Type B pancreatic cell (in vitro differentiated cells): ENCODE measurements at places on chromosomes 1 and 21.

GRCh38 chr1:91617285-91617765 lies 116.7 kb downstream of the CDC7 start:
- no peak for DNase-seq

DNA sequence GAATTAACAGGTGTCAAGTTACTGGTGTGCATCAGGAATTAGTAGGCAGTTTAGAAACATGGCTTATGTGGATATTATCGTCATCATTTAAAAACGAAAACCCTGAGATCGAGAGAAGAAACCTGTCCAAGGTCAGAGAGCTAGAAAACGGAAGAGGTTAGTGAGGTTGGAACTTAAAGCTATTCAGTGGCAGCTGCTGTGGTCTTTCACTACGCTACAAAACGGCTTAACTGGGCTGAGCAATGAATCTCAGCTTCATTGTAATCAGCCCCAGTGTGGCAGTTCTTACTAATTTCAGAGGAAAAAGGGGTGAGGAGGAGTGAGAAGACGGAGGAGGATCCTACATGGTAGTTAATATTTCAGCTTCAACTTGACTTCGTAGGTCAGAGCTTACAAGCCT lies 77.9 kb downstream of the DAB1 start:
- DNase-seq = no peak

GRCh38 chr1:94072840-94073522 lies 48.0 kb downstream of the ABCA4 start:
- no peak for DNase-seq

DNA sequence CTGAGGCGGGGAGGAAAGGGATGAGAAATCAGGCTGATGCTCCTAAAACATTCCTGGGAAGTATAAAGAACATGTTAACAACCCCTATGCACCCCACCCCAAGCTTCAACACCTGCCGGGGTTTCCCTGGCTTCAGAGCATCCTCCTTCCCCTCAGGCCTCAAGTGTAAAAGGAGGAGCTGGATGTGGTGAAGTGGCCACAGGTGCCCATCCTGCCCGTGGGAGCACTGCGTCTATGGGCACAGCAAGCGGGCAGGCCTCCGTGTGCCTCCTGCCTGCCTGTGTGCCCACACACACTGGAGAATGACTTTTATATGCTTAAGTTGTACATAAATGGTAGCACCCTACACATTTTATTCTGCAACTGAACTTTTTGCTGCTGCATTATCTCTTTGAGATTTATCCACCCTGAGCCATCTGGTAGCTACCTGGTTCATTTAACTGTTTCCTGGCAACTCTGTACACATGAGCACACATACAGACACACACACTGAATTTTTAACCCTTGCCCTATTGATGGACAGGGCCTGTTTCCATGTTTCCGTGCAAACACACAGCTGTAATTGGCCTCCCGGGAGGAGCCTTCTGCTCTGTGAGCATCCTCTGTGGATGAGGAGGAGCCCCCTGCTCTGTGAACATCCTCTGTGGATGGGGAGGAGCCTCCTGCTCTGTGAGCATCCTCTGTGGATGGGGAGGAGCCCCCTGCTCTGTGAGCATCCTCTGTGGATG lies 13.4 kb upstream of the FTCD start:
- no peak for DNase-seq

- no peak for DNase-seq
Observed at GRCh38 chr1:75732703-75733102, 8.2 kb downstream of the ACADM start.

DNA sequence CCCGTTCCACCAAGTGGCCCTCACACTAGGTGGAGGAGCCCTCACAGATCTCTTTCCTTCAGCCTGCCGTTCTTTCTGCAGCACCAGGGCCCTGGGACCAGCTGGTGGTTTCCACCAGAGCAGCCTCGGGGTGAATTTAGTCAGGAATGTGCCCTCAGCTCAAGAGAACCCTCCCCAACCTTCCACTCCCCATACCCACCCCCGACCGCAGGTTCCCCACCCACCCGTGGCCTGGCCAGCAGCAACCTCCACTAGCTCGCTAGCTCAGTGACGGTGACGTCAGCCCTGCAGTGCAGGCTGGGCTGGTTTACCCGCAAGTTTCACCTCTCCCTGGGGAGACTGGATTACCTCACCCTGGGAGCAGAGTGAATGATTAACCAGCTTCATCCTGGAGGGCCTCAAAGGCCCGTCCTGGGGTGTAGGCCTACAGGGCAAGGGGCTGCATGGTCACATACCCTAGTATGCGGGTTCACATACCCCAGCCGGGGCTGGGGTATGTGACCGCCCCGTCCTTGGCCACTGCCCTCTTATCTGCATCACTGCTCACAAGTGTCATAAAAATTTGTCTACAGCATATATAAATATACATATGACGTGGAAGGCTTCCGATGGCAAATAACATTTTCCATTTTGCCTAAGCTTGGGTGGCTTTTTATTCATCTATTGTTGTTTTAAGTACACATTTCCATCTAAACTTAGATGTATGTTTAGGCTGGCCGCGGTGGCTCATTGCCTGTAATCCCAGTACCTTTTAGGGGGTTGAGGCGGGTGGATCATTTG lies 24.5 kb downstream of the ELF3 start:
- DNase-seq = peak; percentile 82

DNA sequence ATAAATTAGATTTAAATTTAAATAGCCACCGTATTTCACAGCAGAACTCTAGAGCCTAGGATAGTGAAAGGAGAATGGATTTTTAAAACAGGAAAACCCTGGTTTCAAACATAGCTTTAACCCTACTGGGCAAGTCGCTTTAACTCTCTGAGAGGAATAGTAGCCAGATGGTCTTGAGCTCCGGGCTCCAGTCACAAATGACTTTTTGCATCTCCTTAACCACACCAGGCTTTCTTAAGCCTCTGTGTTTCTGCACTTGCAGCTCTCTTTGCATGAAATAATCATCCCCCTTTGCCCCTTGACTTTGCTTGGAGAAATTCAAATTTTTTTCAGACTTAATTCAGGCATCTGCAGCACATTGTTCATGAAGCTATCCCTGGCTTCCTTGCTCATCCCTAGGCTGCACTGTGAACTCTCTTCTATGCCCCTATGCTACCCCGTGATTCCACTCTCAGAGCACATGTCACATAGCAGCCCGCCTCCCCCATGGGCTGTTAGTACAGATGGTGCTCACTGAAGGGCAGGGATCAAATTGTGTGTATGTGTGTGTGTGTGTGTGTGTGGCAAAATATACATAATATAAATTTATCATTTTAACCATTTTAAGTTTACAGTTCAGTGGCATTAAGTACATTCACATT lies 68.8 kb upstream of the DAB1 start:
- no peak for DNase-seq

GRCh38 chr1:97243973-97244560 lies 522.5 kb downstream of the PTBP2 start:
- DNase-seq = no peak

GRCh38 chr1:213647864-213648650 lies 339.7 kb upstream of the PROX1 start:
- no peak for DNase-seq

- DNase-seq = no peak
Observed at GRCh38 chr1:46528297-46528955, 23.0 kb downstream of the KNCN start.

DNA sequence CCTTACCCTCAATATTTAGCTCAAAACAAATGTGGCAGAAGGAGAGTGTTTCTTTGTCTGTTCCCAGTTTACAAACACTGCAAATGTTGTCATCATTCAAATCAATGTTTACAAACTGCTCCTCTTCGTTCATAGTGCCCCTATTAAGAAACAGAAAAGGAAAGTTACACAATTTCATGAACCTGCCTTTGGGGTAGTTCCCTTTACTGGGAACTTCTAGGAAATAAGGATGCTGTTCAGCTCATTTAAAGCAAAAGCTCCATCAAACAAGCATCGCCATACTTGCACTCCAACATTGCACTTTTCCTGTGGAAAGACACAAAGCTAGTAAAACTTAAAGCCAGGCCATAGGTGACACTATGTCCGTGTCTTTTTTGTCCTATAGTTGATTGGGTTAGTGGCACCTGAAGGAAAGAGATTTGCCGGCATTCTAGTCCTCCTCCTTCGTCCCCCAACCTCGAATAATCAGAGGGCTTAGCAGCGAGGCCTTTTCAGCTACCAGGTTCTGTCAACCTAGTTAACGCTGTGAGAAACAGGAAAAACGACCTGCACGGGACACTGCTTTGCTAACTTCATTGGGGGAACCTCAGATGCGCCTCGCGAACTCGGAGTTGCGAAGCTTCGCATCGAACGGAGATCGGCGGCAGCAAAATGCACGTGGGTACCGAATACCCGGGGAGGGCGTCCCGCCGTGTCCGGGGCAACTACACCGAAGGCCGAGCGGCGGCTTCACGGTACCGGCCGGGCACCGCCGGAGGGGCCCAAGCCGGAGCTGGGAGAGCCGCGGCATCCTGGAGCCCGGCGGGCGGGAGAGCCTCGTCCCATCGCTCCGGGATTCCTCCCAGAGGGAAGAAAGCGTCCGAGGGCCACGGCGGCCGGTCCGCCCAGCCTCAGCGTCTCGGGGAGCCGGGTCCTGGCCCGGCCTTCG lies 706 bp downstream of the C21orf91 start:
- peak; percentile 74 for DNase-seq

GRCh38 chr1:43147625-43148327 lies 24.3 kb downstream of the EBNA1BP2 start:
- DNase-seq = peak; percentile 94

DNA sequence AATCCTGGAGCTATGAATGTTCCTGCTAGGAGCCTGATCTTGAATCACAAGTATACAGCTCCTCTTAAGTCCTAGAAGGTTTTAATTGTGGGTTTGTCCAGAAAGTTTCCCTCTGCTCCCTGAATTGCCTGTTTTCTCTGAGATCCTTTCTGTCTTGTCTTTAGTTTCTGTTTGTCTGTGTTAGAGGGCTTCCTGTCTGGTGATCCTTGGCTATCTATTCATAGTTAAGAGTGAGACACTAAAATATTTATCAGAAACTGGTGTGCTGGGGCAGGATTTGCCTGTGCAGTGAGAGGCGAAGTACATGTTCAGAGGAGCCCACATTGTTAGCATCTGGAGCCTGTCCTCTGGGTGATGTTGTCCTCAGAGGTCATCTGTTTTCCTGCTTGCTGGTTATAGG lies 45.4 kb downstream of the ETS2 start:
- DNase-seq = no peak

GRCh38 chr1:205248793-205249601 lies 21.3 kb downstream of the TMCC2 start:
- DNase-seq = peak; percentile 75

GRCh38 chr1:101924700-101925099 lies 72.0 kb downstream of the OLFM3 start:
- no peak for DNase-seq

DNA sequence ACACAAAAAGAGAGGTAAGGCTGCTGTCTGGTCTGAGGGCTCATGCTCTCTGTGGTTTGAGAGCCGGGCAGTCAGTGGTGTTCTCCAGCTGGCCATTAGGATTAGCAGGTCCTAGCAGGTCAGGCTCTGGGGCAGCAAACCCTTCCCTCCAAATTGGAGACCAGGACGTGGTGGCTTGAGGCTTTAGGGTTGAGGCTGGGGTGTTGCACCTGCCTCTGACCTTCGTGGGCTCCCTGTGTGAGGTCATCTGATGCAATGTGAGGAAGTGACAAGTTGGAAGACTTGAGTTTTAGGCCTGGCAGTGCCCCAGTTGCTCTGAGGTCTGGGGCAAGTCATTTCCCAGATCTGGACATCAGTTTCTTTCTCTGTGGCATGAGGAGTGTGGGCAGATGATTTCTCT lies 24.4 kb downstream of the SZRD1 start:
- no peak for DNase-seq

- no peak for DNase-seq
Observed at GRCh38 chr1:21749109-21749508, 33.8 kb downstream of the USP48 start.

DNA sequence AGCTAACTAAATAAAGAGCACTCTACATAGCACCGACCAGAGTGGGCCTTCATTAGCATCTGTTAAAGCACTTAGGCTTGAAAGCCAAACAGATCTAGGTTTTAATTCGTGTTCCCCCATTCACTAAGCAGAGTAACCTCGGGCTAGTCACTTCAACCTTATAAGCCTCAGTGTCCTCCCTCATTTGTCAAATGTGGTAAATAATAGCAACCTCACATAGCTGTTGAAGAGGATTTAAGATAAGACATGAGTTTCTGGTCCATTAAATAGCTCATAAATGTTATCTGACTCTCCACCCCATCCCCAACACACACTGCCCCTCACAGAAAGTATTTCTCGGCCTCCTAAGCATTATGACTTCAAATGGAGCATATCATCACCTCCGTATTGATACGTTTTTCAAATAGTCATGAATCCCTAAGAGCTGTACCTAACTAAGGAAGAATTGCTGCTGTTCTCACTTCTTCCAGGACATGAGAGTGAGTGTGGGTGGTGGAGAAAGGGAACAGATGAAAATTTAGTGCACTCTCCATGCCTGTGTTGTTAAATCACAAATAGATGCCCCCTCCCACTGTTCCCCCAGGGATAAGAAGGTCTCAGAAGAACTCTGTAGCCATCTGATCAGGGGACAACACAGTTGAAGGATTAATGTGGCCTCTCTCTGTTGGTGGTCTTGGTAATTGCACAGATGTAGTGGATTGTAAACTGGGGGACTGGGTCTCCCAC lies 47.6 kb downstream of the PLPP3 start:
- no peak for DNase-seq

- DNase-seq = no peak
Observed at GRCh38 chr1:39673215-39673614, 1.3 kb upstream of the NT5C1A start.
